ENCODE measurements at places on chromosomes 7 and 10.

- no peak for DNase-seq
Measured at GRCh38 chr7:55066524-55066923, 47.7 kb downstream of the EGFR start.

DNA sequence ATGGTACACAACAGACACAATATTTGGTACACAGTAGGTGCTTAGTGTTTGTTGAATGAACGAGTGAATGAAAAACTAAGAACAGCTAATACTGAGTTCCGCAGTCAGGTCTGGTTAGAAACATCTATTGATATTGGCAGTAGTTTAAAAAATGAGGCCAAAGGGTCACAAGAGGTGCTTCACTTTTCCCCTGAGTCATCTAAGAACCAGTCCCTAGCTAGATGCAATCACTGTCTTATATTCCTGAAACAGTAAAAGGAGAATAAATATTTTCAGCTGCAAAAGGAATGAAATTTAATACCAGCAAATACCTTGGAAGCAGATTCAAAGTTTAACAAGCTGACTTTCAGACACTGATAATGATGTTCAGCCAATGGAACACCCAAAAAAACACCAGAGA is 54.5 kb downstream of the SCRN1 start:
- DNase-seq: no peak

GRCh38 chr7:103983201-103983977 is 6.1 kb downstream of the RELN start:
- no peak for DNase-seq

DNA sequence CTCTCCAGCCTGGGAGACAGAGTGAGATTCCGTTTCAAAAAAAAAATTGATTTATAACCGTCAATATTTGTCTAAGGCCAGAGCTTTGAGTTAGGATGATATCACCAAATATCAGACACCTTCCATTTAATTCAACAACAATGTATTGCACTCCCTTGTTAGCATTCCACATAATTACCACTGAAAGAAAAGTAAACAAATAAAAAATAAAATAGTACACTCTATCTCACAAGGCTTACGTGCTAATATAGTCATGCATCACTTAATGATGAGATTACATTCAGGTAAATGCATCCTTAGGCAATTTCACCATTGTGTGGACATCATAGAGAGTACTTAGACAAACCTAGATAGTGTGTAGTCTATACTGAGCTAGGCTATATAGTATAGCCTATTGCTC is 127.6 kb upstream of the RHOBTB1 start:
- no peak for DNase-seq

GRCh38 chr7:150876817-150877526 is 24.7 kb downstream of the AOC1 start:
- DNase-seq: no peak

DNA sequence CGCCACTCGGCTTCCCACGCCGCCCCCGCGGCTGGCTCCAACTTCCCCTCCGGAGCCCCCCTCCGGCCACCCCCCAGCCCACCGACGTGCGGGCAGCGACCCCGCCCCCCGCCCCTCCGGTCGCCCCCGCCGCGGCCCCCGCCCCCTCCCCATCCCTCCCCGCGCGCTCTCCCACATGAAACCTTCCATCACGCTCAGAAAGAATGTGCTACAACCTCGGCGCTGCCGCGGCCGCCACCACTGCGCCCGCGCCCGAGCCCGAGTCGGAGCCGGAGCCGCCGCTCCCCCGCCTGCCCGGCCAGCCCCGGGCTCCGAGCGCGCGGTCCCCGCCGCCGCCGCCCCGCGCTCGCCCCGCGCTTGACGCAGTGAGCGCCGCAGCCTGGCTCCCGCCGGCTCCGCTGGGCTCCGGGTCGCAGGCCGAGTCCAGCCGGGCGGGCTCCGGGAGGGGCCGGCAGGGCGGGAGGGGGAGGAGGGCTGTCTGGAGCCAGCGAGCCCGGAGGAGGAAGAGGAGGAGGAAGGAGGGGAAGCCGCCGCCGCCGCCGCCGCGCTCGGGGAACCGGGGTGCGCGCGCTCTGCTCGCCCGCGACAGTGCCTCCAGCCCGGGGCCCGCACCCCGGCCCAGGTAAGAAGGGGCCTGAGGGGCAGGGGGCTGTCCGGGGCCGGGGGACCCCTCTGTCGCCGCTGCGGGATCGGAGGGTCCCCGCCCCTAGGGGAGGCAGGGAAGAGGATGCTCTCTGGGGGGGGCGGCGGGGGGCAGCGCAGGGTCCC is 4.3 kb upstream of the ELFN1 start:
- DNase-seq: peak; percentile 27

DNA sequence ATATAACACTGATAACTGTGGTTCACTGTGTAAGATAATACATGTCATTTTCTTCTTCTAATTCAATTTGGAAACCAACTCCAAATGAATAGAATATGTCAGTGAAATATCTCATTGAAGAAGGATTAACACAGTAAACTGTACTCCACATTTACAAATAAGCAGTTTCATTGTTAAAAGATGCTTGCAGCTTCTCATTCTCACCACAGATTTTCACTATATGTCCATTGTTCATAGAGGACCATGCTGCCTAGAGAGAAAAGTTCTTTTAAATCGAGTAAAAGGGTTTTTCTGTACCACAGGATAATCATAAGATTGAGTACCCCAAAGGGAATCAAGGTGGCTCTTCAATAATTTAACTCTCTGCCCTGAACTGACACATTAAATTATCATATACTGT is 165.5 kb downstream of the LRRN3 start:
- no peak for DNase-seq

- DNase-seq: no peak
Measured at GRCh38 chr10:42972946-42973345, 103.9 kb upstream of the RET start.
